ENCODE measurements at places on chromosomes 4 and X.
A peak's percentile ranks its signal among the peaks of the same experiment; 100 is the strongest.

DNA sequence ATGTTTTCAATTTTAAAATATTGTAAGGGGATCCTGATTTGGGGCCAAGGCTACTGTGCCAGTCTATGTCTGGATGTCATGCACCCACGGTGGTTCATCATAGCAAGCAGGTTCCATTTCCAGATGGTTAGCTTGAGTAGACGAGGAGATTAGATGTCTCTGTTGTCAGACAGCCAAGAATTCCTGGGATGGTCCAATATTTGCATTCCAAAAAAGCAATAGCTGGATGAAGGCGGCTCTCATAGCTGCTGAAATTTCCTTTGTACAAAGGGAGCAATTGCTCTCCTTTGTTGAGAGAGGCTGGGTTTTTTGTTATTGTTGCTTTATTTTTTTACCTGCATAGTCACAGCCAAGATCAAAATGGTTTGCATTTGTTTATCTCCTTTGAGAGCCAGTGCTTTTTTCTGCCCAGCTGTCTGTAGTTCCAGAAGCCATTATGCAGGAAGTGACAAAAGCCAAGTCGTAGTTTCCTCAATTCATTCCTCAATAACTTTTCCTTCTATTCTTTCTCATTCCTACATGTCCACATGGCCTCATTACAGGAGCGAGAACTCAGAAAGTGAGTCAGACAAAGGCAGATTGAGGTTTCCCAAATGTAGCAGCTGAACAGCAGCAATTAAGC lies 107.9 kb downstream of the MMRN1 start:
- no peak for DNase-seq

DNA sequence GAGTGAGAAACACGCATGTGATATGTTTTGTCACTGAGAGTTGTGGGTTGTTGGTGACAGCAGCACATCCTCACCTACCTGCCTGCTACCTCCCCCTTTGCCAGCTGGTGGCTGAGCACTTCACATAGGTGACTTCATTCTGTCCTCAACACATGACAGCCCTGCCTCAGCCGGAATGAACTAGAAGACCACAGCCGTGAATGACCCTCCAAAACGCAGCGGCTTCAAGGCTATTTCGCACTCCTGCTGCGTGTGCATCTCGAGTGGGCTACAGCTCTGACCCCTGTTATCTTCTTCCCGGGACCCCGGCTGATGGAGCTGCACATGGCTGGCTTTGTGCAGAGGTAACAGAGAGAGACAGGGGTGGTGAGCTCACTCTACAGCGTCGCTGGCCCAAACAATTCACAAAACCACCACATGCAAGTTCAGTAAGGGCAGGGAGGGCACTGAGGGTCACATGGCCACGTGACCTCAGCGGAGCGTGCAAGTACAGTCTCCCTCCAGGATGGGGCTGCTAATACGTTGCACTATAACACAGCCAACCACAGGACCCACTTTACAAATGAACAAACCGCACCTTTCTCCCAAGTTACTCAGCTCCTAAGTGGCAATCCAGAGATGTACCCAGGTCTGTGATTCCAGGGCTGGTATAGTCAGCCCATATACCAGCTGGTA lies 6.3 kb upstream of the PPP2R2C start:
- no peak for DNase-seq

DNA sequence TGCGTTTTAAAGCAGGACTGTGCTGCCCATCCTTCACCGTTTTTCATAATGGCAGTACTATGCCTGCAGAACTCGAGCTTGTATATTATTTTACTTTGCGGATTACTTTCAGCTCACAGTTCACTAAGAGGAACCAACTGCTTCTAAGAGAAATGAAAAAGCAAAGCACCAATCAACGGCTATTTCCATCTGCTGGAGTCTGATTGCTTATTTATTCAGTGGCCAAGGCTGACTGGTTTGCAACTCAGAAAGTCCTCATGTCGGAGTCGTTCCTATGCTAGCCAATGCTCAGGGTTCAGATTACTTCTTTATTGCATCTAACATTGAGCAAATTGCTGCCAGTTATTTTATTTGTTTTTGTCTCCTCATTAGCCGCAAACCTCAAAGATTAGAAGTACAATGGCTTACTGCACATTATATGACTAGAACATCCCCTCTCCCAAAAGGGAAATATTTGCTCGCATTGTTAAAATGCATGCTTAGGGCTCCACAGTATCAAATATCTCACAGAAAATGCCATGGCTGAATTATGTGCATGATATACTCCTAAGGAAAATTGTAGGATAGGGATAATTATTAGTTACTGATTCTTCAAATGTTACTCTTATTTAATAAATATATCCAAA lies 1628.2 kb upstream of the ADGRL3 start:
- peak; percentile 32 for DNase-seq

GRCh38 chrX:30521440-30522182 lies 56.0 kb downstream of the TASL start:
- DNase-seq: no peak

DNA sequence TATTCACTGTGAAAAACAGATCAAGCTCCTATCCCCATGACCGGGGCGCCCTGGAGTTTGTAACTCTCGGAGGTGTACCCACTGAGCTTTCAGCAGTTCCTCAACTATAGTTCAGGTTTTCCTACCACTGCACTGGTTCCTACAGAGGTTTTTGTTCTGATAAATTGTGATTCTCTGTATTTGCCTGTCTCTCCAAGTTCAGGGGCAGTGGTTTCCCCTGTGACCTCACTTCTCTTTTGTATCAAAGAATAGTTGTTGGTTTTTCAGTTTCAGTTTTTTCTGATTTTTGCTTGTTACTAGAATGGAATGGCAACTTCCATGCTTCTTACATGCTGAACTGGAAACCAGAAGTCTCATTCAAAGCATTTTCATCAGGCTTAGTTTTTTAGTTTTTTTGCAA lies 56.8 kb upstream of the PLS3 start:
- DNase-seq: no peak

GRCh38 chr4:1646690-1647089 lies 37.4 kb downstream of the FAM53A start:
- DNase-seq: no peak

- no peak for DNase-seq
Observed at GRCh38 chr4:104625706-104626105, 131.0 kb upstream of the CXXC4 start.

- no peak for DNase-seq
Observed at GRCh38 chr4:8320386-8320750, 50.8 kb downstream of the HTRA3 start.

DNA sequence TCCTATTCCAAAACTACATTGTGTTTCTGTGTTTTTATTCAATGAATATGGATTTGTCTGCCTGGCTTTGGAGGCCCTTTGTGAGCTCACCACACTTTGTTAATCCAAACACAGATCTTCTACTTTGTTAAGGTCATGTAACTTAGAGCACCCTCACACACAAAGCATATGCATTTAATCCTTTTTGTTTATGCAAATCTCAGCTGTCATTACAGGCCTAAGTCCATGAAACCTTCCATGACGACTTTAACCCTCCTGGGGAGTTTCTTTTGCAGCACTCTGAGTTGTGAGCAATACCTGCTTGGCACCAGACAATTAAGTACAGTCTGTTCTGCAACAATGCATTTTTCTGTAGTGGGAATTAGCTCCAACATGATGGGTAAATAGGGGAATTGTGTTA lies 14.9 kb downstream of the CCSER1 start:
- peak; percentile 17 for DNase-seq

GRCh38 chr4:184389978-184390900 lies 84.1 kb downstream of the IRF2 start:
- no peak for DNase-seq

GRCh38 chr4:13441506-13441905 lies 42.6 kb downstream of the RAB28 start:
- no peak for DNase-seq

- DNase-seq: no peak
Observed at GRCh38 chrX:33831211-33831610, 300.9 kb downstream of the FAM47A start.

GRCh38 chr4:55879224-55879623 lies 25.8 kb downstream of the EXOC1 start:
- DNase-seq: no peak

- no peak for DNase-seq
Observed at GRCh38 chr4:117447925-117448324, 362.5 kb upstream of the TRAM1L1 start.

DNA sequence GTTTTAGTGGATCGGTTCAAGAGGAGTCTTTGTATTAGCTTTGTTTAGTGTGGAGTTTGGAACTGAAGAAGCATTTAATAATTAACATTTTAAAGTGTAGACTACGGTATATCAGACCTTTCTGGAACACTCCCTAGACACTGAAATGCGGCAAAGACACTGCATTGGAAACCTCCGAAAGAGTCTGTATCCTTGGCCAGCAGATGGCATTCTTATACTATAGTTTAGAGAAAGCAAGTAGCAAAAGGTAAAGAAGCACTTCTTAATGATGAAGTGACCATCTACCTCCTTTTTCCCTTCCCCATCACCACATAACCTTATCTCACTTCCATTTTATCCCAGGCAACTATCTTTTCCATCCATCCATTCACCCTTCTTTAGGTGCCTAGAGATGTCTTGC lies 7.6 kb downstream of the FABP2 start:
- peak; percentile 14 for DNase-seq

DNA sequence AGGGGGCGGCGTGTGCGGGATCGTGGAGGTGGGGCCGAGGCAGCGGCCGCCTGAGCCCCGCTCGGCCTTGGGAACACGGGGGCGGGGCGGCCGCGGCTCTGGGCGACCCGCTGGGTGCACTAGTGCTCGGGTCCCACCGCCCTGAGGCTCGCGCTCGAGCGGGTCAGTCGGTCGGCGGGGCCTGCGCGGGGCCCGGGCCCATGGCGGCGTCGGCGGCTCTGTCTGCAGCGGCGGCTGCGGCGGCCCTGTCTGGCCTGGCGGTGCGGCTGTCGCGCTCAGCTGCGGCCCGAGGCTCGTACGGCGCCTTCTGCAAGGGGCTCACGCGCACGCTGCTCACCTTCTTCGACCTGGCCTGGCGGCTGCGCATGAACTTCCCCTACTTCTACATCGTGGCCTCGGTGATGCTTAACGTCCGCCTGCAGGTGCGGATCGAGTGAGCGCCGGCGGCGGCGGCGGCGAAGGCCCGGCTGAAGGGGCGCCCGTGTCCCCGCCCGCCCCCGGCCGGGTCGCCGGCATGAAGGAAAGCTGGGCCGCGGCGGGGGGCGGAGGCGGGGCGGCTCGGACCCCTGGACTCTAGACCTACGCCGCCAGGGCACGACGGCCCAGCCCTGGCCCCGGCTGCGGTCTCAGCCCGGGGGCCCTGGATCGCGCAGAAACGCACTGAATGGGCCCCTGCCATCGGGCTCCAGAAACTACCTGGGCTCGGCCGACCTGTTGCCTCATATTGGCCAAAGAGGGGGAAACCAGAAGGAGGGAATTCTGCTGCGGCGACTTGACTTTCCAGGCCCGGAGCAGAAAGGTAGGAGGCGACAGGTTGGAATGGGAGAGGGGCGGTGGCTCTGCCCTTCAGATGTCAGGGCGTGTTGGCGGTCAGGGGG lies at the start of gene SMIM10L2A:
Gene SMIM10L2A, plus strand, starts transcription at position 13 of the 878 bp plus-strand sequence. Its CDS starts 188 bp downstream, at position 201.
- DNase-seq: no peak

DNA sequence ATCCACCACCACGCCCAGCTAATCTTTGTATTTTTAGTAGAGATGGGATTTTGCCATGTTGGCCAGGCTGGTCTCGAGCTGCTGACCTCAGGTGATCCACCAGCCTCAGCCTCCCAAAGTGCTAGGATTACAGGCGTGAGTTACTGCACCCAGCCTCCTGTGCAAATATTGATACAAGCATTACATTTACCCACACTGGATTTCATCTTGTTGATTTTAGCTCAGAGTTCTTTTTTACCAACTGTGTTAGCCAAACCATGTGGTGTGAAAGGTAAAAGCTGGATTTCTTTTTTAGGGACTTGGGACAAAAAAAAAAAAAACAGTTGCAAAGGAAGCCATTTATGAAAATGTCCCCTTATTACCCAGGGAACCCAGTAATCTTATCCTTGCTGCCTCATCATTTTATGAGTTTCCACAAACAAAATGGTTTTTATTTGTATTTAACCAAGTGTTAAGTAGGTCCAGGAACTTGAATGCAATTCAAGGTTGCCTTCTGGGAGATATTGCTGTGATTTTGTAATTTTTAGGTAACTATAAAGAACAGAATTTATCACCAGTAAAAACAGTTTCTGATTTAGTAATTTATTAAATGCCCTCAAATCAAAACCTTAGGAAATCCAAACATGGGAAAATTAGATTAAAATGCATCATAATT lies 202.5 kb downstream of the PALLD start:
- no peak for DNase-seq

DNA sequence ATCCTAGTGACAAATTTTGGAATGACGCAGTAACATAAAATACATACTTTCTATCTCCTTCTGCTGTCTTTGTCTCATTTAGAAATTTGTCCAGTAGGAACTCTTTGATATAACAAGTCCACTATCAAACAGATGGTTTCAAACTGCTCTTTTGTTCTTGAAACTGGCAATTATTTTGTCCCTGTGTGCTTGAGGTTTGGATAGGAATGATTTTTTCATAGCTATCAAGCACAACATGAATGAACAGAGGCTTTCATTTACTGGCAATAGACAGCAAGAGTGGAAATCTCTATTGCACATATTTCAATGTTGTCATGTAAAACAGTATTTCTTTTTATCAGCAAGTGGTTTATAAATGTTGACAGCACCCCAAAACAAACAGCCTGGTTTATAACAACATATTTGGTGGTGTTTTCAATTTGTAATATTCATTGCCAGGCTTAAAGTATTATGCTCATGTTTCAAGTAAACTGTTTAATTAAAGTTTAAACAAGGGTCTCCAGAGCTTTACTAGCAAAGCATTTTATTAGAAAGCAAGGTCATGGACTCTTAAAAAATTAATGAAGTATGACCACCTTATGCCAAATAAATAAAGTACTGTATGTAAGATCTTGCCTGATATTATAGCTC lies 60.0 kb downstream of the TIGD2 start:
- no peak for DNase-seq

DNA sequence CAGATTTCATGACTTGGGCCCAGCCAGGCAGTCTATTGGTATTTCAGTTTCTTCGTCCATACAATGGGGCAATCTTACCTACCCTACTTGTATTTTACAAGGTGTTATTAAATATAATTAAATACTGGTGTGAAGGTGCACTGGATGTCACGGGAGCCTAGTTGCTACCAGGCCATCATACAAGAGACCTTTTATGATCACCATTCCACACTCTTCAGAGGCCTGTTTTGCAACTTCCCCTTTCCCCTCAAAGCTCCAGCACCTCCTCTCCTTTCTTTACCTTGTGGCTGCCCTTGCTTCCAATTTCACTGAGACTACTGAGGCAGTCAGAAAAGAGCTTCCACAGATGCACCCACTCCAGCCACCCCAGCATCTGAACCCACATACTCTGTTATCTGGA lies 93.8 kb upstream of the HELT start:
- DNase-seq: no peak

DNA sequence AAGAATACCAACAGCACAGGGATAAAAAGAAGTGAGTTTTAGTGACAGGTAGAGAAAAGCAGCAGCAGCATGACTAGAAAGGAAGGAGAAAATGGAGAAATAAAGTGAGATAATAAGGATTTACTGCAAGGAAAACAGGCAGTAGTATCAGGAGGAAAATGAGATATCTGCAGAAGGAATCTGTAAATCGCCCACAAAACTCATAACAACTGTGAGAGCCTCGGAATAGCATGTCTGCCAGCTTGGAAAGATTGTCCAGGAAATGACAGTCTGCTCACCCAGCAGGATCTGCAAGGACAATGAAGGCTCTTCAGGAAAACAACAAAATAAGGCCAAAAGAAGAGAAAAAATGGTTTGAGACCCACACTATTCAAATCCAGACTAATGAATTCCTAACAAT lies 47.4 kb downstream of the CXXC4 start:
- no peak for DNase-seq

- no peak for DNase-seq
Observed at GRCh38 chr4:74095482-74095881, 3.5 kb downstream of the CXCL2 start.
